Activated gamma-delta T cell (primary cell): ENCODE measurements at places on chromosomes 2 and 18.

DNA sequence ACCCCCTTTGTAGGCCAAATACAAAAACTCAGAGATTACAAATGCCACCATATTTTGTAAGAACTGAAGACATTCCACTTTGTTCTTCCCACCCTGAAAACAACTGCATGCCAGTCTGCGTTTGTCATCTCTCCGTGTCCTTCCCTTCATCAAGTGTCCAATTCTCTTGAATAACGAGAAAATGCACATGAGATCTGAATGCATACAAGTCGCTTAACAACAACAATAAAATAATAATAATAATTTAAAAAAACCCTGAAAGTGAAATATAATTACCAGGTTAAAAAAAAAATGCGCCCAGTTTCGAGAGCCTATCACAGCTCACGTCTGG is 2.0 kb upstream of the SETBP1 start:
- DNase-seq: no peak

DNA sequence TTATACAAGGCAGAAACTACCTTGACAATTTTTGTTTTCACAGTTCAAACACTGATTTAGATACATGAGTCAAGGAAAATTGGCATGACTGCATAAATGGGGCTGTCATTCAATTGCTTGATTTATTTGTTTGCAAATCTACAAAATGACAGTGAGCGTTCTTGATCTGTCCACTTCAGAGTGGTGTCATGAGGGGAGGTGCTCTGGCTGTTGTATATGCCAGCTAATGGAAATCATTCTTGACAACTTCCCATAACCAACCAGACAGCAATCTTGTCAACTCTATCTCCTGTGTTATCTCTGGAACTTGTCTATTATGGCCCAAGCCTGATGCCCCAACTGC is 120.6 kb upstream of the UGP2 start:
- DNase-seq: no peak

- DNase-seq: no peak
These were observed 101.4 kb downstream of the MTX2 start for GRCh38 chr2:176370467-176371171.

DNA sequence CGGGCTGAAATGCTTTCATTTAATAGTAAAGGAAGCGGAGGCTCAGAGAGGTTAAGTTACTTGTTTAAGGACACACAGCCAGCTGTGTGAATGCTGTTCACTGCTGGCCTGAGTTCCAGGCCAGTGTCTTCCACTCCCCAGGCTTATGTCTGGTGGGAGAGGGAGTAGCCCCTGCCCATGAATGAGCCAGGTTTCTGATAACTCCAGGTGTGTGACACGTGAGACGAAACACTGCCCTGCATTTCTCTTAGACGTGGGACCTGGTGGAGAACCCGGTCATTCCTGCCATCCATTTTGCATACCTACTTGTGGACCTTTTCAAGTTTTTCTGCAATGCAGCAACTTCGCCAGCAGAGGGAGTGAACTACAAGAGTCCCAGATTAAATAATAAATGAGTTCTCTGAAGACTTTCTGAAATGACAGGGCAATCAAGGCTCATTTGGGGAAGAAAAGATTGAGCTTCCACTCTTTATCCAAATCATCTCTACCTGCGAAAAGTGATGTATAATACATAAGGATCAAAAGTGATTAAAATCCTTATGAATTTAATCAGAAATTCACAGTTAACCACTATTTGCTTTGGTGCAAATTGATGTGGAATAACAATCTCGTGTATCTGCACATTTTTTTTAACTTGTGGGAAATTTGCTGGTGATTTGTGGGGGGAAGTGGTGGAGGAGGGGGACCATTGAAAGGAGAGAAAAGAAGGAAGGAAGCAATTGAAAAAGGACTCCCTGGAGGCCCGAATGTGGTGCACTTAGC is 79.4 kb upstream of the ASB18 start:
- DNase-seq: no peak

DNA sequence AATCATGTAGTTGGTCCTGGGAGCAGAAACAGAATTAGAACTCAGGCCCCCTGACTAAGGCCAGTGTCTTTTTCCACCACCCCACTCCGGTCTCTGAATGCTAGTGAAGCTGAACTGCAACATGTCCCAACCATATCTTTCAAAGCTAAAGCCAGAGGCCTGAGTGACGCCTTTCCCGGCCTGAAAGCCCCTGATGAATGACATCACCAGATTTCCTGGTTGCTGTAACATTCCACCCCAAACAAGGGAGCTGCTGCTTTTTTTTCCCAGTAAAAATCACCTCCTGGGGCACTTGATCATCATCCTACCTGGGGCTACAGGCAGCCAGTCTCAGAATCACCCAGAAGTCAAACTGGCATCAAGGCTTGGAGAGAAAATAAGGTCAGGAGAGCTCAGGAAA is 162.7 kb downstream of the ARL4C start:
- no peak for DNase-seq

DNA sequence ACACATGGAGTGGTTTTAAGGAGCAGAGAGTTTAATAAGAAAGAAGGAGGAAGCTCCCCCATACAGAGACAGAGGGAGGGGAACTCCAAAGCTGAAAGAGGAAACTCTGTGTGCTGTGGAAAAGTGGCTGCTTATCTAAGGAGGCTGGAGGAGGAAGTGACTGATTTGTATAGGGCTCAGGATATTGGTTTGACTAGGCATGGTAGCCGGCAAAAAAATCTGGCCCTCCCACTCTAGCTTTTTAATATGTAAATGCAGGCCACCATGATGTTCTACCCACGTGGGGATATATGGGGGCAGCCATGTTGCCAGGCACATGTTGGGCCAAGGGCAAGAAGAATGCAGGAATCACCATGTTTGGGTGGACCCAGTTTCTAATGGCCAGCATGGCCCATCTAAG is 64.3 kb downstream of the HNMT start:
- no peak for DNase-seq

DNA sequence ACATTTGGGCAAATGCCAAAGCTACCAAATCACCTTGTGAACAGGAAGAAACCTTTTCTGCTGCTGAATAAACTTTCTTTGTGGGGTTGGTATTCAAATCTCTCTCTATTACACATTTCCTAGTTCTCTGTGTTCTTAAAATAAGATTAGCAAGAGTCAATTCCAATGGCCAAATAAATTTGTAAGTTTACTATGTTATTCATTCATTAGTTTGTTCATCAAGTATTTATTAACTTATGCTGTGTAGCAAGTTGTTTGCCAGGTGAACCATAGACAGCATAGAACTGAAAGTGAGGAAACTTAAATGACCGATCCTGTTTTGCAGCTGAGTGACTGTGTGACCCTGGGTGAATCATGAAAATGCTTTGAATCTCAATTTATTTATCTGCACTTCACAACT is 37.7 kb upstream of the FSHR start:
- DNase-seq: no peak

GRCh38 chr2:113894156-113894743 is 4.4 kb downstream of the ACTR3 start:
- no peak for DNase-seq

DNA sequence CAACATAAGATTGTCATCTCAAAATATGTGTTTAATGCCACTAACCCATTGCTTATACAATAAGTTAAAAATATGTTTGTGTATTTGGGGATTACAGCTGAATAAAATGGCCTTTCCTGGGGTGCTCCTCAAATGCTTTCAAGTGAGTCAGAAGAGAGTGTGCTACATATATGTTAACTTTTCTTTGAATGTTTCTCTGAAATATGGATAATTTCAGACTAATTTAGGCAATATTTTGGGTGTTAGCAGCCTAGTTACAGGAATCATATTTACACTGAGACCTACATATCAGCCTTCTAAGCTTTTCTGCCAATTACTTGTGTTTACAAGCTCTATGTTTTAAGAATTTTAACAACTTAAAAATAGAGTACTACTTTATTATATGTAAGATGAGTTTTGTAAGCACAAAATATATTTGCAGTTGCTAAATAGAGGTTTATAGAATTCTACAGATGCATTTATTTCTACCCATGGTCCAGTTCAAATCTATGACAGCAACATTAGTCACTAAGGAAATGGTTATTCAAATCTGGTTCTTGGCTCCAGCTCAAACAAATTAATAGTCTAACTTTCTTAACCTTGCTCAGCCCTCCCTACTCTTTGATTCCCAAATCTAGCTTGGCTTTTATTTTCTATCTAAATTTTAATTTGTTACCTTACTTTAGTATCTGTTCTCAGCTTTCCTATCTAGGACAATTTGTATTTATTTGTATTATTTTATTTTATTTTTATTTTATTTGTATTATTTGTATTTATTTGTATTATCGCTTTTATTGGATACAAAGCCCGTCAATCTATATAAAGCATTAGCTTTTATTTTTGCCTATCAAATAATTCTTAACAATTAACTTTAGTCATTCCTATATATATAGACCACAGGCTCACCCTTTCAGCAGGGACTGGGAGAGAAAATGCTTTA is 48.9 kb downstream of the FSIP2 start:
- no peak for DNase-seq

DNA sequence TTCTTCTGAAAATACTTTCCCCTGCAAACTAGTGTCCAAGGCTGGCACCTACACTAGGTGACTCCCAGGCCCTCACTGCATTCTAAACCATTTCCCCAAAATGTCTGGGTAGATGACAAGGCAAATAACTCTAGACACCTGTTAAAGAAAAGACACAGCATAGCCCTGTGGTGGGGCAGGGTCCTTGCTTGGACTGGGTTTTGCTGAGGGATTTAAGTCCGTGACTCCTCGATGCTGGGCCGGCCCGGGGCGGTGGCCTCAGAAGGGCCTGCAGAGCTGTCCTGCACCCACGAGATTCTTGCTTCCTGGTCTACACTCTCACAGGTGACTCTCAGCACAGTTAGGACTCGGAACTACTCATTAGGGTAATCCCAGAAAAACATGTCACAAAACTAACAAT is 55.2 kb downstream of the MBP start:
- no peak for DNase-seq

- DNase-seq: no peak
These were observed 1469.7 kb upstream of the PIK3C3 start for GRCh38 chr18:40485318-40485717.

- no peak for DNase-seq
These were observed 63.4 kb upstream of the PELI1 start for GRCh38 chr2:64207573-64207972.

GRCh38 chr2:100365434-100365833 is 43.1 kb upstream of the LONRF2 start:
- no peak for DNase-seq

DNA sequence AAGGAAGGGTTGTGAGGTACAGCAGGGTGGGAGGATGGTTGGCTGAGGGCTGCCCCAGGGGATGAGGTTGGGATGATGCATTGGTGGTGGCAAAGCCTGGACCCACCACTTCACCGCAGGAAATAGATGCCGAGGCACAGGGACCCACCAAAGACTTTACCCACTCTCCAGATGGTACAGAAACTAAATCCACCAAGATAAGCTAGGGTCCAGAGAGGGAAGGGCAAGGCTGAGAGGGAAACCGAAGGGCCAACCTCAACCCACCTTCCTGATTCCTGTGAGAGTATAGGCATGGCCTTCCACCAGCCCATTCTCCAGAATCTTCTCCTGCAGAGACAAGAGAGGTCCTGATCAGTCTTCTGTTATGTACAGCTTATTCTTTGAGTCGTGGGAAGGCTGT is 18.1 kb downstream of the CAPN14 start:
- no peak for DNase-seq

DNA sequence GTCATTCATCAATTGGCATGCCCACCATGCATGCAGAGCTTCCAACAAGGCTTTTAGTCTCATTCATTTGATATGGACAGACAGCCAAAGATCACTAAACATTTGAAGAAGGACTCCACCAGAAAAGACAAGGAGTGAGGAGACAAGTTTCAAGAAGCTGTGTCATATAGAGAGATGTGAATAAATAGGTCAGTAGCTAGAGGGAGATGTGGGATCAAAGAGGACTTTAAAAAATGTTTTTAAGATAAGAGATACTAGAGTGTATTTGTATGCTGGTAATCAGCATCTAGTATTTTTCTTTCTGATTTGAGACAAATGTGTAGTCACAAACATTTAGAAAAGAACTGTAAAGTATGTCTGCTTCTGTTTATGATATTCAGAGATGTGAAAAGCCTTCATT is 48.5 kb downstream of the ANTXR1 start:
- no peak for DNase-seq

- no peak for DNase-seq
These were observed 59.2 kb upstream of the PPP1CB start for GRCh38 chr2:28692411-28692810.

- no peak for DNase-seq
These were observed 116.8 kb upstream of the RAB6C start for GRCh38 chr2:129862668-129863067.

GRCh38 chr2:79910643-79911042 is 393.9 kb downstream of the LRRTM1 start:
- DNase-seq: no peak

DNA sequence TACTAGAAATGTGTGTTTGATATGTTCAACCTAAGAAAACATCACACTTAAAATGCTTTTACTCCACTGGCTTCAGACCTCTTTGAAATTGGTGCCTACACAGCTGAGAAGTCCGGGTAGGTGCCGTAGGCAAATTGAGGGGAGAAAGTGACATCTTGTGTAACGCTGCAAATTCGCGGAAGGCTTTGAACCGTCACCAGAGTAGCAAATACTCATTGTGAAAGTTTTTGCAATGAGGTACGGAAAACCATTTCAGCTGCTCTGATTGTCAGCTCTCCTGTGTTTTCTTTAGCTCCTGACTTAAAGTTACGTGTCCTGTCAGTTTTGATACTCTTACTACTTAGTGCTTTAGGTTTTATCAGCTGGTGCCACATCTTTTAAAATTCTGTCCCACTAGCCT is 224.5 kb downstream of the FAM210A start:
- no peak for DNase-seq

DNA sequence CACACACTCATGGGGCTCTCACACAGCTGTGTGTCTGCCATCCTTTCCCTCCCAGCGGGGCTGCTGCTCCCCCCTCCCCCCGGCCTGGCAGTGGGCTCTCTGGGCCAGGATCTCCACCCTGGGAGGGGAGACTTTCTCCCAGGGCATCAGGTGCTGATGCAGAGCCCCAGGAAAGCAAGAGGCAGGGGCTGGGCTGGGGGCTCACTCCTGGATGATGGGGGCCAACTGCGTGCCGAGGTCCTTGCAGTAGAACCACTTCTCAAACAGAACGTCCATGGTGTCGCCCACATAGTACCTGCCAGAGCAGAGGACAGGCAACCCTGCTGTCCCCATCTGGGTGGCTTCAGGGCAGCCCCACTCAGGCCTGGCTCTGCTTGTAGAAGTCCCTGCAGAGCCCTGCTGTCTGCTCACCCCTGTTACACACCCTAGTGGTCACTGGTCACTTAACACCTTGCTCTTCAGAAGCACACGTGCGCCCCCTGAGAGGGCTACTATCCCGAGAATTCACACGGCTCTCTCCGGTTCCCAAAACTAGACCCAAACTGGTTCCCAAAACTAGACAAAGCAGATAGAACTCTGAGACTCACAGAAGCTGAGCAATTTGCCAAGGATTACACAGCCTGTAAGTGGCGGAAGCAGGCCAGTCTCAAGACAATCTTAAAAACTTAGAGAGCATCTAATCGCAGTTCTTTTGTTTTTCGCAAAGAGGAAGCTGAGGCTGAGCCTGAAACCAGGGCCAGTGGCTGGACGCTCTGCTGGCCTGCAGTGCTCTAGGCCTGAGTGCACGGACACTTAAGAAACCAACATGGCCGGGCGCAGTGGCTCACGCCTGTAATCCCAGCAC is 6.6 kb upstream of the OXER1 start:
- DNase-seq: no peak
